ENCODE measurements at places on chromosomes 12 and 14. TPM values are rescaled to one million over a fixed set of nuclear protein-coding genes. Genes with fewer than 3 reads are reported as not detected.

NRIP2 gene
- 2.2 TPM for total RNA-seq

- H3K27ac ChIP-seq, result no peak overlapping the region
- H3K4me1 ChIP-seq, result peaks cover 6% of the 10 kb centered on the region
- no peaks in the 10 kb centered on the region for H3K36me3 ChIP-seq
These were observed 52.2 kb upstream of the CFL2 start for GRCh38 chr14:34766606-34767005.

SLC6A12 gene
- 0.43 TPM for total RNA-seq

GRCh38 chr12:129903956-129904829 lies at the start of gene TMEM132D:
TSS of gene TMEM132D (minus strand) at chr12:129904025.
- no peak for DNase-seq
- no peak within 1 kb of the TSS for H3K27ac ChIP-seq
- H3K27me3 ChIP-seq, result peaks cover 27% of the 10 kb centered on the region
- H3K36me3 ChIP-seq, result no peaks in the 10 kb centered on the region
- H3K4me1 ChIP-seq, result no peaks in the 10 kb centered on the region
- H3K4me3 ChIP-seq, result no peak within 1 kb of the TSS

GRCh38 chr12:52508211-52508610 lies 12.0 kb downstream of the KRT5 start:
- no peaks in the 10 kb centered on the region for H3K4me1 ChIP-seq
- H3K36me3 ChIP-seq, result no peaks in the 10 kb centered on the region
- H3K4me3 ChIP-seq, result no peak overlapping the region
- no peak overlapping the region for H3K27ac ChIP-seq

GRCh38 chr12:106519607-106520021 lies 63.2 kb upstream of the RFX4 start:
- H3K36me3 ChIP-seq, result no peaks in the 10 kb centered on the region
- no peaks in the 10 kb centered on the region for H3K4me1 ChIP-seq
- peaks cover 4% of the 10 kb centered on the region for H3K27me3 ChIP-seq
- no peak overlapping the region for H3K4me3 ChIP-seq
- H3K27ac ChIP-seq, result no peak overlapping the region

GRCh38 chr12:67531501-67531900 lies 117.0 kb upstream of the DYRK2 start:
- no peaks in the 10 kb centered on the region for H3K36me3 ChIP-seq
- H3K27ac ChIP-seq, result no peak overlapping the region
- H3K4me1 ChIP-seq, result peaks cover 4% of the 10 kb centered on the region
- H3K27me3 ChIP-seq, result no peaks in the 10 kb centered on the region

ZC2HC1C gene
- total RNA-seq, result 1.9 TPM

DNA sequence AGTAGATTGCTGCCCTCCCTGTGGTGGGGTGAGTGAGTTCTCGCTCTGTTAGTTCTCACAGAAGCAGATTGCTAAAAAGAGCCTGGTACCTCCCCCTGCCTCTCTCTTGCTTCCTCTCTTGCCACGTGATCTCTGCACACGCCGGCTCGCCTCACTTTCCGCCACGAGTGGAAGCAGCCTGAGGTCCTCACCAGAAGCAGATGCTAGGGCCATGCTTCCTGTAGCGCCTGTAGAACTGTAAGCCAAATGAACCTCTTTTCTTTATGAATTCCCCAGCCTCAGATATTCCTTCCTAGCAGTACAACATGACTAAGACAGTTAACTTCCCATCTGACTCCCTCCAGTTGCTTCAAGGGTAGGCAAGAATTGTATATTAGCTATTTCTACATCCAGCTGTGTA lies 76.2 kb downstream of the ETV6 start:
- no peak overlapping the region for H3K27ac ChIP-seq
- no peak for DNase-seq

DNA sequence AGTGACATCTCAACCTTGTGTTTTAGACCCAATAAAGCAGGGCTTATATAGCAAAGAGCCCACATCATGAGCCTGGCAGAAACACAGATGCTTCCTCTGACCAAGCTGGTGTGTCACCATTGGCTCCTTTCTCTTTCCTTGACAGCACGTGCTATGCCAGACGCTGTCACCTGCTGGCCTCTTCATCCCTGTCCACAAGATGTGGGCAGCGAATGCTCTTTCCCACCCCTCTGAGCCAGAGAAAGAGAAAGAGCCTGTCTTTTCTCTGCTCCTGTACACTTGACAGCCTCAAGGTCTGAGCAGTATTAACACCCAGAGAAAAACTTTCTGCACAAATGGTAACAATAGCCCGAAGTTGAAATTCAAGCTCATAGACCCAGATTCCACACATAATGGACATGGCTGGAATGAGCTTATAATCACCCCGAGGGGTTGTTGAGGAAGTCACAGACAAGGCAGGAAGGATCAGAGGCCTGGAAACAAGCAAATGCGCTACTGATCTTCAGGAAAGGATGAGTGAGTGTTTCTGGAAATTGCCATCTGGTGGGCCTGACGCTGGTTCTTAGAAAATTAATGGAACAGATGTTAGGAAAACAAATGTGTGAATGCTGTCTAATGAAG lies 8.9 kb downstream of the TGFB3 start:
- no peak overlapping the region for H3K27ac ChIP-seq
- H3K27me3 ChIP-seq, result no peaks in the 10 kb centered on the region
- DNase-seq, result no peak
- no peaks in the 10 kb centered on the region for H3K4me1 ChIP-seq
- no peaks in the 10 kb centered on the region for H3K36me3 ChIP-seq

AQP2 gene
- 6.8 TPM for total RNA-seq

DNA sequence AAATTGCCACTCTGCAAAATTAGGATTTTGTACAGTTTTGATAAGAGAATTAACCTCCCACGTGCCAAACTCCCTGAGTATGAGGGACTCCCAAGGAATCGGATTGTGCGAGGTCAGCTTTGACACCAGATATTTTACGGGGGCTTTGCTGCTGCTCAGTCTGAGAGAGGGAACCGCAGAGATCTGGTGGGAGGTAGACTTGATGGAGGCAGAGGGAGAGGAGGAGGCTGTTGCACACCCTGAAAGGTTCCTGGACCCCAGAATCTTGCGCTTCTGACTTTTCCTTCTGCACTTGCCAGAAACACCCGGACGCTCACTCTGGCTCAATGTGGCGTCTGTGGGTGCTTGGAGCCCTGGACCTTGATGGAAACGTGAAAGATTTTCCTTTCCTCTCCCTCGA lies 83.9 kb downstream of the PAPOLA start:
- H3K4me1 ChIP-seq, result no peaks in the 10 kb centered on the region
- no peak overlapping the region for H3K27ac ChIP-seq
- no peaks in the 10 kb centered on the region for H3K36me3 ChIP-seq
- peaks cover 7% of the 10 kb centered on the region for H3K27me3 ChIP-seq

UBR7 gene
- total RNA-seq, result 19.0 TPM

GRCh38 chr12:120115692-120116440 lies 687 bp downstream of the RAB35 start:
- H3K27ac ChIP-seq, result no peak overlapping the region
- H3K4me1 ChIP-seq, result peaks cover 61% of the 10 kb centered on the region
- DNase-seq, result peak; percentile 59

DNA sequence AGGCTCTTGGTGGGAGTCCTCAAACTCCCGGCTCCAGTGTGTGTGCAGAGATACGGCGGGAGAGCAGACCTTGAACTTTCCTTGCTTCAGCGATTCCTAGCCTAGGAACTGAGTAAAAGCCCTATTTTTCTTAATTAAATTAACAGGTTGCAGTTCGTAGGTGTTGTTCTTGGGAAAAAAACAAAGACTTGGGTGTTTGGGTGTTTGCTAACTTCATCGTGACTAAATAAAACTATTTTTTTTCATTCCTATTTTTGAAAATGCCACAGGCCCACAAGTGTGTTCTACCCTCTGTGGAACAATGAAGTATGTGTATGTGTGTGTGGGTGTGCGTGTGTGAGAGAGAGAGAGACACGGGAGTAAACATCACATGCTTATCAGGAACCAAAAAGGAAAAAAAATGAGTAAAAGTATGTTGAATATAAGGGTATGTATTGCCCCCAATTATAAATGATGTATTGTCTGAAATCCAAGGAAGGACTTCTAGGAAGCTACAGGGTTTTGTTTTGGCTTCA lies 651 bp downstream of the TMEM117 start:
- peak overlapping the region; percentile 75 for H3K27ac ChIP-seq
- no peaks in the 10 kb centered on the region for H3K27me3 ChIP-seq
- peak overlapping the region; percentile 95 for H3K4me3 ChIP-seq
- H3K36me3 ChIP-seq, result no peaks in the 10 kb centered on the region

TMPRSS12 gene
- total RNA-seq, result not detected

GRCh38 chr12:30002677-30003076 lies 218.9 kb upstream of the TMTC1 start:
- no peak overlapping the region for H3K27ac ChIP-seq
- H3K4me1 ChIP-seq, result no peaks in the 10 kb centered on the region
- no peak overlapping the region for H3K4me3 ChIP-seq
- DNase-seq, result no peak
- H3K36me3 ChIP-seq, result no peaks in the 10 kb centered on the region

TSPAN9 gene
- total RNA-seq, result 15.3 TPM

GRCh38 chr12:113261847-113262470 lies 40.7 kb downstream of the TPCN1 start:
- H3K27me3 ChIP-seq, result no peaks in the 10 kb centered on the region
- DNase-seq, result no peak
- no peak overlapping the region for H3K4me3 ChIP-seq
- peak overlapping the region; percentile 34 for H3K27ac ChIP-seq

DNA sequence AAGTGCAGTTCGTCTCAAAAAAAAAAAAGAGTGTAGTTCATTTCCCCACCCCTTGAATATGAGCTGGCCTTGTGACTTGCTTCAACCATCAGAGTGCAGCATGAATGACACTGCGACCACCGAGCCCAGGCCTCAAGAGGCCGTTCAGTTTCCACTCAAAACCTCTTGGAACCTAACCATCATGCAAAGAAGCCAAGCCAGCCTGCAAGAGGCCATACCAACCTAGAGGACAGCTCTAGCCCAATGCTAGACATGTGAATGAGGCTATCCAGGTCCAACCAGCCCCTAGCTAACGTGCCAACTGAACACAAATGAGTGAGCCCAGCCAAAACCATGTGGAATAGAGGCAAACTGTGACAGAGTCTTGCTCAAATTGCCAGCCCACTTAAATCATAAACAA lies 29.7 kb downstream of the R3HDM2 start:
- no peak overlapping the region for H3K27ac ChIP-seq
- no peak for DNase-seq
- H3K27me3 ChIP-seq, result no peaks in the 10 kb centered on the region
- no peak overlapping the region for H3K4me3 ChIP-seq

IL26 gene
- not detected for total RNA-seq

- no peak overlapping the region for H3K27ac ChIP-seq
- H3K36me3 ChIP-seq, result no peaks in the 10 kb centered on the region
- no peak overlapping the region for H3K4me3 ChIP-seq
- no peak for DNase-seq
These were observed 47.4 kb upstream of the BCL7A start for GRCh38 chr12:121974026-121974985.

DNA sequence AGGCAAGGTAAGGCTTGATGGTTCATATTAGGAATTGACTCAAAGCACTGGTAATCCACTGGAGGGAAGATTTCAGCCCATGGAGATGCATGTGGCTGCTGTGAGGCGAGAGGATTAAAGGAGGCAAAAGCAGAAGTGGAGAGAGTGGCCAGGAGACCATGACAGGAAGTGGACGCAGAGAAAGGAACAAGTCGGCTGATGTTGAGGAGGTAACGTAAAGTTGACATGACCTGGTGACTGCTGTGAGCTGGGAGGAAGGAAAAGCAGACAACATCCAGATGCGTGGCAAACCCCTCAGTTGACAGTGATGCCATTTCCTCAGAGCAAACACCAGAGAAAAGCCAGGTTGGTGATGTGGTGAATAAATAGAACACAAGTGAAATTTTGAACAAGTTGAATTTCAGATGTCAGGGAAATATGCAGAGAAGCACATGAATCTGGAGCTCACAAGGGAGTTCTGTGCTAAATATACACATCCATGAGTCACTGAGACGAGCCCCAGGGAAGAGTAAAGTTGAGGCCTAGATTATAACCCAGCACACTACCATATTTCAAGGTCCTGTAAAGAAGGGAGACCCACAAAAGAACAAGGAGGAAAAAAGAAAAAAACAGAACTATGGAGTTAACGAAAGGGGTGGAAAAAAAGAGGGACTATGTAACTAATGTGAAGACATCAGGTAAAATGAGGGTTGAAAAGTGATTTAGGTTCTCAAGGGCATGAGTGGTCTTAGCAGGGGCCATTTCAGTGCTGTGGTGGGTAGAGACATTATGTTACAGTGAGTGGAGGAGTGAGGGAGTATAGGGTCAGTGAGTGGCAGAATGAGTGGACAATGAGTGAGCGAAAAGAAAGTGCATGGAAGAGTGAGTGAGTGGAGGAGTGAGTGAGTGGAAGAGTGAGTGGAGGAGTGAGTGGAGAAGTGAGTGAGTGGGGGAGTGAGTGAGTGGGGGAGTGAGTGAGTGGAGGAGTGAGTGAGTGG lies 61.6 kb upstream of the GZMB start:
- no peak for DNase-seq
- H3K4me3 ChIP-seq, result no peak overlapping the region
- H3K27me3 ChIP-seq, result no peaks in the 10 kb centered on the region
- H3K27ac ChIP-seq, result no peak overlapping the region
- H3K4me1 ChIP-seq, result no peaks in the 10 kb centered on the region
- H3K36me3 ChIP-seq, result no peaks in the 10 kb centered on the region

C2CD5 gene
- 34.5 TPM for total RNA-seq

- no peak overlapping the region for H3K4me3 ChIP-seq
- H3K27ac ChIP-seq, result no peak overlapping the region
- H3K36me3 ChIP-seq, result no peaks in the 10 kb centered on the region
- H3K4me1 ChIP-seq, result no peaks in the 10 kb centered on the region
These were observed 159.3 kb upstream of the CPNE8 start for GRCh38 chr12:39064708-39065107.

DNA sequence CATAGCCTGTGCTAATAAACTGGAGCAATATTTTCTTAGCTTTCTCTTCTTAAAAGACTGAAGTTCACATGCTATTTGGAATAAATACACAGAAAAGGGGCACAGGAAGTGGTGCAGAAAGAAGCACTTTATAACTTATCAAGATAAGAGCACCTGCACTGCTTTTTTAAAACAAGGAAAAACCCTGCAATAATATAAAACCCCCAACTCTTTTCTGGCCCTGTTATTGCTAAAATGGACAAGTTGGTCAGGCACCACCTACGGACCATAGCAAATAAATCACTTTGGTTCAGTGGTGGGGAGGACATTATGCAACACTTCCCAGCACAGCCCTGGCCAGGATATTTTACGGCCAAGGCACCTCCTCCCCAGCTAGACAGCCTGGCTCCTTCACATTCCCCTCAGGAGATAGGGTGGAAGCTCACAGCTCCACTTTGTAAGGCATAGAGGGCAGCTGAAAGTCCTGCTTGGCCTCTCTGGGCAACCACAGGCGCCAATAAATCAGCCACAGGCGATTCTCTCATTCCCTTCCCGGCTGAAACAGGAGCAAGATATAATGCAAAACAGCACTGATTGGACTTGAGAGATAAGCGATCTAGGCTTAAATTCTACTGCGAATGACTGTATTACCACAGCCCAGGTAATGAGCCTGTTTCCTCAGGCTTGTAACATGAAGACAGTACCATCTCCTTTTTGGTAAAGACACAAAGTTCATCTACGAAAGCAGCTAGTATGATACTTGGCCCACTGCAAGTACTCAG lies 2.0 kb downstream of the ZBTB25 start:
- H3K36me3 ChIP-seq, result no peaks in the 10 kb centered on the region
- H3K4me1 ChIP-seq, result peaks cover 20% of the 10 kb centered on the region

DNAL1 gene
- total RNA-seq, result 20.2 TPM

Data from adrenal gland (tissue), 19 donors.